AG04449 (cell line): ENCODE measurements at places on chromosomes 7 and 10.

DNA sequence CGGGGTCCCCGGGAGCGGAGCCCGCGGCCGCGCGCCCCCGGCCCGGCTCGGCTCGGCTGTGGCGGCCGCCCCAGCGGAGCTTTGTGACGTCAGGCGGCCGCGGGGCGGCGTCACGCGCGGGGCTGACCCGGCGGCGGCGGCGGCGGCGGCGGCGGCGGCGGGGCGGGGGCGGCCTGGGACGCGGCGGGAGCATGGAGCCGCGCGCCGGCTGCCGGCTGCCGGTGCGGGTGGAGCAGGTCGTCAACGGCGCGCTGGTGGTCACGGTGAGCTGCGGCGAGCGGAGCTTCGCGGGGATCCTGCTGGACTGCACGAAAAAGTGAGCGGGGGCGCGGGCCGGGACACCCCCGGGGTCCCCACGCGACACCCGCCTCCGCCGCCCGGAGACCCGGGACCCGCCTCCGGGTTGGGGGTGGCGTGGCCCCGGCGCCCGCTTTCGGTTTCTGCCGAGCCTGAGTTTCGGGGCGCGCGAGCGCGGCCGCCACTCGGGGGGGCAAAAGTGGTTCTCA lies at the start of gene PWWP2B:
PWWP2B (plus strand) TSS at position 165 of the 506 bp plus-strand sequence; CDS start at position 192, 27 bp downstream.
- no peak for DNase-seq

DNA sequence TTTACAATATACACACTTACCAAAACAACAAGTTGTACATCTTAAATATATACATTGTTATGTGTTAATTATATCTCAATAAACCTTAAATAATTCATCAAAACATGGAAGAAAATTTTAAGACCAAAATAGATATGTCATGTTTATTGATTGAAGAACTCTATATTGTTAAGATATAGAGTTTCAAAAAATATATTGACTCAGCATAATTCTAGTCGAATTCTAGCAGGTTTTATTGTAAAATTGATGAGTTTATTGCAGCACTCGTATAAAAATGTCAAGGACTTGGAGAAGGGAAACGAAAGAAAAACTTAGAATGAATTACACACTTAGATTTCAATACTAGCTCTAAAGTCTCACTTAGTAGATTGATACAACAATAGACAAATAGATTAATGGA lies 575.4 kb upstream of the SORCS1 start:
- DNase-seq, result no peak

DNA sequence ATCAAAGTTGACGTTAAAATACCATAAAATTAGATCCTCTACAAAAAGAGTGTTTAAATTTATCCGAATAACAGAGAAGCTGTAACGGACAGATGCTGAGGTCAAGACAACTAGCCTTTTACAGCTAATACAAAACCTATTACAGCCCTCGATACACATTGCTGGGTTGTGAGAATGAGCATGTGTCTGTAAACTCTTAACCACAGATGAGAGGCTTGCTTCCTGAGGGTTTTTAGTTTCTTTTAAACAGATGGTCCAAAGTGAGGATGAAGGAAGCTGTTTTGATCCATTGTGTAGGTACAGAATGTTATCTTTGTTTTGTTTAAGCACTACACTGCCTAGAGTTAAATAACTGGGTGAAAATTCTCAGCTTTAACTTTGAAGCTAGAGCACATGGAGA lies 578.2 kb downstream of the PARD3 start:
- no peak for DNase-seq

DNA sequence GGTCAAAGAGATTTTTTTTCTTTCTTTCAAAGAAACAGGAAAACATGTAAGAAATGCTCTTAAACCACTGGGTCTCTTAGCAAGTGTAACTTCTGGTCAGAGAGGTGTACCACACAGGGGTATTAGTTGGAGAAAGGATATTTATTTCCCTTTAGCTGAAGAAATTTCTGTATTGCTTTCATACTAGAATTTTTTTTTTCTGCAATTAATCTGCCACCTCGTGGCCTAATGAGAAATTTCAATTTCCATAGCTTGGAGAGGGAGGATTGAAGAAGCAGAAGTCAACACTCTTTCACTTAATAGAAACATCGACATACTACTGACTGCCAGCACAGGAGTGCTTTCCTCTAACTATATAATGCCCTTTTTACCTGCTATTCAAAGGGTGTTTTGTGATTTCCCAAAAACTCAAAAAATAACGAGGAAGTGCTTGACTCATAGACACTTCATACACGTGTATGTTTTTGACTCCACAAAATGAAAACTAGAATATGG lies 177.6 kb upstream of the NAMPT start:
- no peak for DNase-seq

DNA sequence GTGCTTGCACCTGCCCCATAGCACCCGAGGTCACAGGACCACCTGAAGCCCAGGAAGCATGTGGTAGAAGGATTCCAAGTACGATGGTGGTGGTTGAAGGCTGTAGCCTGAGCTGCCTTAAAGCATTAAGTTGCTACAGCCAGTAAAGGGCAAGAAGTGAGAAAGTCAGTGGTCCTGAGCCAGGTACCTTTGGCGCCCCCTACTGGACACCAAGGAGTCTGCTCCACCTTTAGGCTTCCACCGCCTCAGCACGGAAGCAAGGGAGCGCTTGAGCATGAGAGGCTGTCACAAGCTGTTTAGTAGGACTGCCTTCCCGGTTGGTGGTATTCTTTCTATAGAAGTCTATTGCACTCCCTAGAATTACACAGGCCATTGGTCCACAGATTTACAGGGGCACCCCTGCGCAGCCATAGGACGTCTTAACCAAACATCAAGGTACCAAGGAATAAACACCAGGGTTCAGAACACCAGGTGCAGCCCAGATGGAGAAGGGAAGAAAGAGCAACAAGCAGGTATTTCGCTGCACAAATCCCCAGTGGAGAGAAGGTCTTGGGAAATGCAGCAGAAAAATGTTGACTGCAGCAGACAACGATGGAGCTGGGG lies 2.2 kb downstream of the CRTAC1 start:
- no peak for DNase-seq

- DNase-seq, result no peak
These were observed 561 bp downstream of the SHTN1 start for GRCh38 chr10:117004227-117005025.

GRCh38 chr10:121811386-121811785 lies 116.4 kb downstream of the ATE1 start:
- no peak for DNase-seq

DNA sequence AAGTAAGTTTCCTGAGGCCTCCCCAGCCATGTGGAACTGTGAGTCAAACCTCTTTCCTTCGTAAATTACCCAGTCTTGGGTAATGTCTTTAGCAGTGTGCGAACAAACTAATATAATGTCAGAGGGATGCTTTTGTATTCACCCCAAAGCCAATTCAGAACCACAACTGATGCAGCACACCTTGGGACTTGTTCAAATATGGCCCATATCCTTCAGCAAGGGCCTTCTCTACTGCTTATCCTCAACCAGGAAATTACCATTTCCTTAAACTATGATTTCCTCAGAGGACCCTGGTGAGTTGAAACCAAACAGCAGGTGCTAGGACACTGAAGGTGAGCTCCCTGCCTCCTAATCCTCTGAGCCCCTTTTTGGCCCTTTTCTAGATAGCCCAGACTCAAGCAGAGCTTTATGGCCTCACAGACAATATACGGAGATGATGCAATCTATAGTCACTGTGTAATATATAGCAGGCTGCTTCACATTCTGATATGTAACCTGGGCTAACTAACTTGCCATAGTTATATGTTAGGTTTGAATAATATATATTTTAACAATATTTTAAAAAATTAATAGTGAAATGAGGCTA lies 15.2 kb downstream of the SRI start:
- DNase-seq, result no peak

DNA sequence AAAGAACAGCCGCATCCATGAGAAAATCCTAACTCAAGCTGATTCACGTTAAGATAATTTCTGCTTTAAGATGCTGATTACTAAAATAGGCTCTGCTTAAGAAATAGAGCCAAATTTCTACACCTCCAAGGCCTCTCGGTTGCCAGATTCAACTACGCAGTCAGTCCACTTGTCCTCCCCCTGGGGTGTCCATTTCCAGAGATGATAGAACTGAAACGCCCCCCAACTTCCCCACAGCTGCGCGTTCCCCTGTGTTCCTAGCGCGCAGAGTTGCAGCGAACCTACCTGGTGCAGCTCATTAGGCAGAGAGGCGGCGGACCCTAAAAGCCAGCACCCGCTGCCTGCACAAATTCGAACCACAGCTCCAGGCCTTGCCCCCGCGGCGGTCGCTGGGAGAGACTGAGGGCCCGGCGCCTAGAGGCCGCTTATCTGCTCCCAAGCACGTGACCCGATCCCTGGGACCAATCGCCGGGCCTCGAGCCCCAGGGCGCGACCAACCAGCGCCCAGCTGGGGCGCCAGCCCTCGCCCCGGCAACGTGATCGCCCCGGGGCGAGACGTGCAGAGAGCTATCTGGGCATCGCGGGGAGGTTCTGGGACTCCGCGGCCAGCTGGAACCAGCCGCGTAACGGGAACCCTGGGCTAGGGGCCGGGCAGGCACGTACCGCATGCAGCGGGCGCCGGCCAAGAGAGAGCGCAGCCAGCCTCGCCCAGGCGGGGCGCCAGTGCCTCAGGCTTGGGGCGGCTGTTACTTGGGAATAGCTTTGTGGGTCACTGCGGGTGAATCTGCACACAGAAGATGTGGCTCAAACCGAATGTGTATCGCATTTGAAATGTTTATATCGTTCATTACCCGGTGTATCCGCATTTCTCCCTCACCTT lies at the start of gene PPP1R3C:
PPP1R3C (minus strand) TSS at position 401 of the 880 bp plus-strand sequence; CDS start at position 299, 102 bp downstream.
- peak; percentile 80 for DNase-seq

DNA sequence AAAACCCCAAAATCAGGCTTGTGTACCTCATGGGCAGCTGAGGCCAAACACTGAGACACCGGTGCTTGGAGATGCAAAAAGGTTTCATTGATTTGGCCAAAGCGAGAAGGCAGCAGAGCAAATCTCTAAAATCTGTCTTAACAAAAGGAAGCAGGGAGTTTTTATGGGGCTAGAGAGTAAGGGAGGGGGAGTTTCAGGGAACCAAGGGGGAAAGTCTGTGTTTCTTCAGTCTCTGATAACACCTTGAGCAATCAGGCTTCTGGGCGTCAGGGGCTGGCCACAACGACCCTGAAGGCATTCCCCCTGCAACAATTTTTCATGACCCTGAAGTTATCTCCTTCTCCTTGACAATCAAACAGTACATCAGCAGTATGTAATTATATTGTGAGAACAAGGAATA lies 2.7 kb upstream of the ZNF786 start:
- no peak for DNase-seq

DNA sequence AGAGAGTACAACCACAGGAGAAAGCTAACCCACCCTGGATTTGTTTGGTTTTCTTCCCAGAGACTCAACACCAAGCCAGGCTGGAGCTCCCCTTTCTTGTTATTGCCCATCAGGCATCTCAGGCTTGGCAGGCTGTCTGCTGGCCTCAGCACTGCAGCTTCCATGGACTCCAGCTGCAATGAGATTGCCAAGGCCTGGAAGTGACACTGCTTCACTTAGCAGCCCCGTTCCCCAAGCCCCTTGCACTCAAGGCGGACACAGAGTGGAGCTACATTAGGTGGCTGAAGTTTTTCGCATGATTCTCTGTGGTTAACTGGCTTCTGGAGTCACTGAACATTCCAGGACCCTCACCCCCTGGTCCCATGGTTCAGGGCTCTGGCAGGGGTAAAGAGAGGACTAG lies 163.1 kb upstream of the GDF10 start:
- DNase-seq, result no peak

- DNase-seq, result no peak
These were observed 116.5 kb downstream of the ADARB2 start for GRCh38 chr10:1620803-1621202.

DNA sequence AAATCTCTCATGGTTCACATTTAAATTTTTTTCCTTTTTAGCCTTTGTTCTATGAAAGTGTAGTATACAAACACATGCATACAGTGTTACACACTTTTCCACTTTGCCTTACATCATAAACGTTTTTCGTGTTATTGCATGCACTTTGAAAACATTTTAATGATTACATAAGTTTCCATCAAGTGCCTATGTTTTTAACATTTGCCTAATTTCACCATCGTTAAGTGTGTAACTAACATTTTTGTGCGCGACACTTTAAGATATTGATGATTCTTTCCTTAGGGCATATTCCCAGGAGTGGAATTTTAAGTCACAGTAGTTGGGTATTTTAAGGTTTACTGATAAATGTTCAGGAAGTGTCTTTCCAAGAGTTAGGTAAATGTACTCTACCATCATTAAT lies 1.5 kb upstream of the FRAT2 start:
- DNase-seq, result no peak

DNA sequence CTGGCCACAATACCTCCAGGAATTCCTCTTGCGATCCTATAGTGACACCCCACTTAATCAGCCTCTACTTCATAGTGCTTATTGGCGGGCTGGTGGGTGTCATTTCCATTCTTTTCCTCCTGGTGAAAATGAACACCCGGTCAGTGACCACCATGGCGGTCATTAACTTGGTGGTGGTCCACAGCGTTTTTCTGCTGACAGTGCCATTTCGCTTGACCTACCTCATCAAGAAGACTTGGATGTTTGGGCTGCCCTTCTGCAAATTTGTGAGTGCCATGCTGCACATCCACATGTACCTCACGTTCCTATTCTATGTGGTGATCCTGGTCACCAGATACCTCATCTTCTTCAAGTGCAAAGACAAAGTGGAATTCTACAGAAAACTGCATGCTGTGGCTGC lies 56.8 kb downstream of the GPR141 start:
- no peak for DNase-seq

- no peak for DNase-seq
These were observed 20.1 kb downstream of the SFR1 start for GRCh38 chr10:104142081-104142480.

GRCh38 chr7:137943132-137943551 lies 58.7 kb downstream of the CREB3L2 start:
- DNase-seq, result no peak

DNA sequence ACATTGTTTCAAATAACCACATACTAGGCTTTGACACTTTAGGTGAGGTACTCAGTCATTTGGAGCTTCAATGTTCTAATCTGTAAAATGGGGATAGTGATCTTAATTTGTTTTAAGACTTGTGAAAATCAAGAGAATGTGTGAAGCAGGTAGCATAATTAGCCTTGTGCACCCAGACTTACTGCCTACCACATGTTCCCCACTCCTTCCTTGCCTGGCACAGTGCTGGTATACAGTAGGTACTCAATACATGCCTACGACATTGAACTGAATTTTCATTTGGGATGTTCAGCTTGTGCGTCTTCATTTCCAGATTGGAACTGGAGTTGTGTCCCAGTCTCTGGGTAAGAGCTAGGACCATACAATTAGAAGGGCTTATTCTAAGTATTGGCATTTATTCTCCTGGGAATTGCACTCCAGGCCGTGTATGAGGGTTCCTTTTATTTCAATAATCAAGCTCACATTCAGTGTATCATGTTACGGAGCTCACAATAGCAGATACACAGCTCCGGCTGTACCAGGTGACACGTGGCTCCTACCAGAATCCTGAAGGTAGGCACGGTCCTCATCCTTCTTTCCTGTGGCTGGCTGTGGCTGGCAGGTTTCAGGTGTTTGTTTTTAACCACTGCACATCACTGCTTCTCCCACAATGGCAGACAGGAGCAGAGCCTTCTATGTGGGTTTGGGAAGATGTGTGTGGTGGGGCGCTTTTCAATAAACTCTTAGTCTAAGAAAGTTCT lies 109.4 kb upstream of the PDCD4 start:
- no peak for DNase-seq

GRCh38 chr7:101166909-101167644 lies 1.7 kb upstream of the VGF start:
- DNase-seq, result no peak
